ENCODE measurements at places on chromosomes 1 and 21.

GRCh38 chr1:112997781-112998180 is 41.8 kb upstream of the SLC16A1 start:
- DNase-seq, result no peak

- peak; percentile 37 for DNase-seq
Measured at GRCh38 chr1:161044908-161045735, 655 bp downstream of the USF1 start.

GRCh38 chr1:167654975-167655575 is 25.0 kb downstream of the RCSD1 start:
- DNase-seq, result no peak

DNA sequence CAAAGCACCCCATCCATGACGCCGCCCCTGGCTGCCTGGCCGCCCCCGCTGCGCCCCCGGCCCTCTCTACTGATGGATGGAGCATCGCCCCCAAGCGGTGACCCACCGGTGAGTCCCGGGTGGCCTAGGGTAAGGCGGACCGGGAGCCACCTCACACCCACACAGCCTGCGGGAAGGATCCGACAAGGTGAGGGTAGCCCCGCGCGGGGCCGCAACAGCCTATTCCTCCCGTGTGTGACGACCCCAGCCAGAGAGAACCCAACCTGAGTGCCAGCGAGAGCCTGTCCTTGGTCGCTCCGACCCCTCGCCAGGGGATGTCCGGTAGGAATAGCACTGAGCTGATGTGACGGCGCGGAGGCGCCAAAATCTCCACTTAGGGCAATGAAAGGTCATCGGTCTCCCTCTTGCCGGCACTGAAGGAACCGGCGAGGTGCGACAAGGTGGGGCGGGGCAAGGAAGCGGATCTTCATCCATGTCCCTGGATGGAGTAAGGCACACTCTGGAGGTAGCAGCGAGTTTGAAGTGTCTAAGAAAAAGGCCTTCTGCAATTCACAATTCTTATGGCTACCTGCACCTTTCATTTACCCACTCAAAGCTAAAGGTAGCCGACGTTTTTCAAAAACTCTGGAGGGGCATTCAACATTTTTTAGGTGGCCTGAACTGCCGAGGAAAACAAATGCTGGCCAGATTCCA is 19.7 kb upstream of the CHIA start:
- no peak for DNase-seq

DNA sequence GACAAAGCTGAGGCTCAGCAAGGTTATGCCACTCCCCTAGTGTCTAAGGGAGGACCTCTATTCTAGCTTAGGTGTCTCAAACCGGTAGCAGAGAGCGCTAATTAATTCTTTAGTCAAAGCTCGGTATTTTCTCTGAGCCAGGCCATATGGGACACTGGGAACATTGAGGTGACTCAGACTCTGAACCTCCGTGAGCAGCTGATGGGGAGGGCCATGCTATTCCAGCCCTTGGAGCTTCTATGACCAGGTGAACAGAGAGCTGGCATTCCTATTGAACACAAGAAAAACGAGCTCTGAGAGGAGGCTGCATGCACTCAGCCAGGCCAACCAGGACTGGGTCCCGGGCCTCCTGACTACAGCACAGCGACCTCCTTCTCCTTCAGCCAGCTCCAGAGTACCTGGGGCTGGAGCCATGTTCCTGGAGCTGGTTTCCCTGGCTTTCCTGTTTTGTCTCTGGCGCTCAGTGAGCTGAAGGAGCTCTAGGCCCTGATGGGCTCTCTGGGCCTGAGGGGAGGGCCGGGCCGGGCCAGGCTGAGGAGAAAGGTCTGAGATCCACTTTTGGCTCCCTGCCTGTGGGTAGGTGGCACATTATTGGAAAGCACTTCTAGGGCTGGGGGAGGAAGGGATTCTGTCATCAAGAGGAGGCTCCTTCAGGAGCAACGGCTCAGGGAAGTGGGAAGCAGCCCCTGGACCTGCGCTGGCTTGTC is 37.0 kb downstream of the SLC9A1 start:
- DNase-seq, result no peak

Measured in NCI-H1694 (cell line).